Stimulated activated CD4-positive, alpha-beta T cell treated with anti-CD3 and anti-CD28 coated beads, Interleukin-12 subunit alpha, Interleukin-12 subunit beta, amount 100 ng/mL, for 24 hours (primary cell): ENCODE measurements at places on chromosomes 5 and 9.

DNA sequence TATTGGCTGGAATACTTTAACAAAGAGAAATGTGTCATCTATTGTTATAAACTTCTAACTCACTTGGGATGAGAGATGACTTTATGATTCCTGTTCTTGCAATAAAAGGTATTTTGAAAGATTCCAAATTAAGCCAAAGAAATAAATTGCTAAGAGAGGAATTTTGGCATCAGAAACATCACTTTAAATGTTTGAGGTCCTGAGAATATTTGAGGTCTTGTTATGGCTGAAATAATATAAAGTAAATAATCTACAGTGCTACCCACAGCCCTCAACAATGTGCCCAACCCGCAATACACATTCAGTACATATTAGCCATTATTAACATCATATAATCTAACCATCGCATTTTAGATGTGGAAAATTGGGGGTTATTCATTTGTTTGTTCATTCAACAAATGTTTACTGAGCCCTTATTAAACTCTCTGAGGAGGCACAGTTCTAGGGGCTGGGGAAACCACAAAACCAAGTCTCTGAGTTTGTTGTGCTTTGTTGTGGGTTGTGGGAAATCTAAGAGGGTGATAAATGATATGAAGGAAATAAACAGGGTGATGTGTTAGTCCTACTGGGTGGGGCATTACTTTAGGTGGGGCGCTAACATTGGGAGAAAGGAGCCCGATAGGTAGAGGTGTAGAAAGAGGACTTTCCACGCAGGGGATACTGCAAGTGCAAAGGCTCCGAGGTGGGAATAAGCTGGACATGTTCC lies 135.2 kb upstream of the CLINT1 start:
- no peak for DNase-seq

DNA sequence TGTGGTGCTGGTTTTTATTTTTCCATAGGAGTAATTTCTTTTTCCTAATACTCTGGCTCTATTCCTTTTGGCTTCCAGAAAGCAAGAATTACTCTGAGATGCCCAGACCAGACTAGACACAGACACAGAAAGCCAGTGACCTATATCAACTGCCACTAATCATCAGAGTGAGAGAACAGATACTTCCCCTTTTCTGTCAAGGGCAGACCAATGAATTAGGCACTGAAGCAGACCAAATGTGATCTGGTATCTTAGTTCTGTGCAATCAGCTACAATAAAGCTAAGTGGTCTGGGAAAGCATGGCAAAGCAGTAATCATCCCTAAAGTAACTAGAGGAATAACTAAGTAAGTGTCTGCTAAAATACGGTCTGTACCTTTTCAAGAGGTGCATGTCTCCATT lies 239.1 kb downstream of the ELAVL2 start:
- DNase-seq = no peak

DNA sequence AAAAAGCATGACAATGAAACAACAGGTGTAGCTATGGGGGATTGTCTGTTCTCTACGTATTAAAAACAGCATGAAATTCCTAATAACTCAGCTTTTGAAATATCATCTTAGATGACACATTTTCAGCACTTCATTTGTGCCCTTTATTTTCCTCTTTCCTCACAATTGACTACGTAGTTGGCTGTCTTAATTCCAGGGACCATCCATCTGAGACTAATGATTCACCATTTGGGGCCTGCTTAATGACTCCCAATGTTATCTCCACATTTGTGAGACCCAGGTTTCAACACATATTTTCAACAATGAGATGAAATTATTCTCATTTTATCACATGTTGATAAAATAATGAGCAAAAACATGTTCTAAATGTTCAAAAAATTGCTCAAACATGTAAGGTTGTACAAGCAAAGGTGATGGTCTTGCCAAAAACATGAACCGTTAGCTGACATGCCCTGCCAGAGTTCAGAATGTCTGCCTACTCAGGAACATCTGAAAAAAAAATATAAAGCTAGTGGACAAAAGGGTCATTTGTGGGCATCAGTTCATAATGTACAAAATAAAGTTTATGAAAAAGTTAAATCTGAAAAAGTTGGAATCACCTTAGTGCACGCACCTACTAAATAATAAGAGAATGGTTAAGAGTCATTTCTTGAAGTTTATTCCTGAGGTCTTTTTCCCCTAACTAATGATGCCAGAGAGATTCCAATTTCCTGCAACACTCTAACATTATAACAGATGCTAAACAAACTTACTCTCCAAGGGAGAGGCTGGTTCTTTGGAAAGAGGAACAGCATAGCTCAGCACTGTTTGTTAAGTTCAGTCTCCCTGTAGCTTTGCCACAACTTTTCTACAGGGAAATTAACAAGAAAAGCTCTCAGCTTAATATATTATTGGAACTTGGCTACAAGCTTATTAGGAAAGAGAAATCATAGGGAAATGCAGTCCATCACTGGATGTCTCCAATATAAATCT lies 275.5 kb downstream of the SPOCK1 start:
- DNase-seq = no peak

GRCh38 chr9:75687359-75687953 lies 203.0 kb upstream of the PCSK5 start:
- no peak for DNase-seq

DNA sequence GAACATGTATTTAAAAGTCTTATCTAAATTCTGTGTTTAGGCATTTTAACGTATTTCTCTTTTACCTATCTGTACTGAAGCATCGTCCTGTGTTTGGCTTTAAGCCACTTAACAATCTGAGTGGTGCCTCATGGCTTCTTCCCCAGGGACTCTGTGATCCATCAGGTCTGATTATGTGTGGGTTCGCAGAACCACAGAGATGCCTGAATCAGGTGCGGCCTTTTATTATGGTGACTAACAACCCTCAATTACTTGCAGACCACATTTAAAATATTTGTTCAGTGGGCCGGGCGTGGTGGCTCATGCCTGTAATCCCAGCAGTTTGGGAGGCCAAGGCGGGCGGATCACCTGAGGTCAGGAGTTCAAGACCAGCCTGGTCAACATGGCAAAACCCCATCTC lies 39.6 kb upstream of the SAP30L start:
- DNase-seq = no peak

- DNase-seq = no peak
These were observed 188.7 kb upstream of the MRPS30 start for GRCh38 chr5:44619875-44620610.
